ENCODE measurements at places on chromosomes 7 and 10.

DNA sequence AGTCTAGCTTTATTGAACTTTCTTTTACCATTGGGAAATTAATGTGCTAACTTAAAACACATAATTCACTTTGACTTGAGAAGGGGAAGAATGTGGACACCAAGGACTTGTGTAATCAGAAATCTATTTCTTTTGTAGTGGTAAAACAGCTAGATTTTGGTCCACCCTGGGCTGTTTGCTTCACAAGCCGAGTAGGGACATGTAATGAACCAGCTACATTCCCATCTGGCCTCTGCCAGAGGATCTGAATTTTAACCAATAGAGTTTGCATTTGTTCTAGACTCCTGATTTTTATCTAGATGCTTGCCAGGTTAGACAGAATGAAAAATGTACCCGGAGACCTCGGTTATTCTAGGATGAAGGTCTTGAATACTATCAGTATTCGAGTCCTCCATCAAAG lies 1.9 kb downstream of the CACNB2 start:
- no peak for DNase-seq

DNA sequence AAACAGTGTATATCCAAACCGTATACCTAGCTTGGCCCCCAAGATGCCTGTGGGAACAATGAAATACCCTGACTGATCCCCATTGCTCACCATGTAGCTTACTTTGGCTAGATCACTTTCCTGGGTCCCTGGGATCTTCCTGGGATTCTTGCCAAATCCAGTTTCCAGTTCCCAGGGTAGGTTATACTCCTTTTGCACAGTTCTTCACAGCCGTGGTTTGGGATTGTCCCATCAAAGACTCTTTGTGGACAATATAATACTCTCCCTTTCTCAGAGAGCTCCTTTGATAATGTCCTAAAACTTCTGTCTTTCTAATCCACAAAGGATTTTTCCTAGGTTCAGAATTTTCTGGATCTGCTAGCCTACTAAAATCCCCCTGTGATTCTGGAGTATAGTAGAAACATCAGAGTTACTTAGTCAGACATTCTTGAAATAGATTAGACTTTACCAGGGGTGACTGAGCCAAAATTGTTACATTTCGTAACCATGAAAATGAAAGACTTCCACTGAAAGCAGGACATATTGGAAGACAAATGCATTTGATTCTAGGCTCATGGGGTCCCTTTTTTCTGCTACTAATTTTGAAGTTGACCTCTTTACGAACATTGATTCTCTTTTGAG lies 388.3 kb upstream of the ETV1 start:
- no peak for DNase-seq

- DNase-seq, result no peak
Observed at GRCh38 chr10:15253951-15254807, 85.7 kb upstream of the NMT2 start.

- DNase-seq, result no peak
Observed at GRCh38 chr7:7151285-7151684, 31.1 kb upstream of the C1GALT1 start.

DNA sequence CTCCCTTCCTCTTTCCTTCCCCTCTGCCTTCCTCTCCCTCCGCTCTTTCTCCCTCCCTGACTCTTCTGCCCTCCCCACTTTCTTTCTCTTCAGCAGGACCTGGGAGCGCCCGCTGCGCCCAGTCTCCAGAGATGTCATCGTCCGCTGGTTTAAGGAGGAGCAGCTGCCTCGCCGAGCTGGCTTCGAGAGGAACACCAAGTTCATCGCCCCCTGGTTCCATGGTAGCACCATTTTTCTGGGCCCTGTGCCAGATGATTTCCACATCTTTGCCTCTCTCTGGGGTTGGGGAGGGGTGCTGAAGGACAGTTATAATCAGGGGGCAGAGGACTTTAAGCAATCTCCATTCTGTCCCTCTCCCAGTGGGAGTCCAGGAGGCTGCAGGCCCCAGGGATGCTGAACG lies 71.6 kb downstream of the SH2D4B start:
- DNase-seq, result no peak

DNA sequence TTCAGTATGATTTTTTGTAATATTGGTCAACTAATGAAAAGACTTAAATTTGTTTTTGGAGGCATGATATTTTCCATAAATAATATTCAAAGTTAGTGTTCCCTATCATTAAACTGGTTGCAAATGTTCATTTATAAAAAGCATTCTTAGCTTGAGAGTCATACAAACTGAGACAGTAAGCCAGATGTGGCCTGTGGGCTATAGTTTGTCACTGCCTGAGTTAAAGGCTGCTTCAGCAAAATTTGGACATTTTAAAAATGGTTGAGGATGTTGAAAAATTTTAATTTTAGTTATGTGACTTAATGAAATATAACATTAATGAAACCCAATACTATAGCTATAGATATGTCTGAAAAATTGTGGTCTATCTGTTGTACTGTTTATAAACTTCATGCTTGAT lies 180.2 kb upstream of the CACNA2D1 start:
- no peak for DNase-seq

- no peak for DNase-seq
Observed at GRCh38 chr7:137716061-137716460, 130.7 kb downstream of the DGKI start.

All from stimulated activated CD4-positive, alpha-beta T cell treated with anti-CD3 and anti-CD28 coated beads, Interleukin-1b, Interleukin-23, amount 100 ng/mL, for 1 hour (primary cell).